Esophagus squamous epithelium (tissue), 5 donors: ENCODE measurements at places on chromosomes 6 and 20.

- H3K27me3 ChIP-seq: no peaks in the 10 kb centered on the region
- H3K4me1 ChIP-seq: peaks cover 74% of the 10 kb centered on the region
- no peak overlapping the region for H3K4me3 ChIP-seq
- H3K36me3 ChIP-seq: peaks cover 41% of the 10 kb centered on the region
- H3K27ac ChIP-seq: no peak overlapping the region
These were observed 45.8 kb downstream of the TOP1 start for GRCh38 chr20:41074441-41074840.

DNA sequence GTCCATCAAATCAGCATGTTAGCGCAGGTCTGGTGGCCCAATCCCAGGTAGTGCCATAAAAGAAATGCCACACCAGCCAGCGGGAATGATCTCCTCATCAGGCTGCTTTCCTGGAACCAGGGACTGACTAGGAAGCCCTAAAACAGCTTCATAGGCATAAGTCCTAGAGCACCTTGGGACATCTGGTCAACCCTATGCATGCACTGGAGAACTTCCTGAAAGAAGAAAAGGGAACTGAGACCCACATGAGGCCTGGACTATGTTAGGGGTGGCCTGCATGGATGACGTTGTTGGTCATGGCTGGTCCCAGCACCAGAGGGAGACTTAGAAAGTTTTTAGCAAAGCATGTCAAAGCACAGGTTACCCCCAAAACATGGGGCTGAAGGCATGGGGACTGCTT lies 7.6 kb upstream of the KCNK16 start:
- no peak for DNase-seq
- no peak overlapping the region for H3K4me3 ChIP-seq
- H3K4me1 ChIP-seq: peaks cover 7% of the 10 kb centered on the region
- no peaks in the 10 kb centered on the region for H3K36me3 ChIP-seq
- H3K27ac ChIP-seq: no peak overlapping the region
- no peaks in the 10 kb centered on the region for H3K27me3 ChIP-seq

DNA sequence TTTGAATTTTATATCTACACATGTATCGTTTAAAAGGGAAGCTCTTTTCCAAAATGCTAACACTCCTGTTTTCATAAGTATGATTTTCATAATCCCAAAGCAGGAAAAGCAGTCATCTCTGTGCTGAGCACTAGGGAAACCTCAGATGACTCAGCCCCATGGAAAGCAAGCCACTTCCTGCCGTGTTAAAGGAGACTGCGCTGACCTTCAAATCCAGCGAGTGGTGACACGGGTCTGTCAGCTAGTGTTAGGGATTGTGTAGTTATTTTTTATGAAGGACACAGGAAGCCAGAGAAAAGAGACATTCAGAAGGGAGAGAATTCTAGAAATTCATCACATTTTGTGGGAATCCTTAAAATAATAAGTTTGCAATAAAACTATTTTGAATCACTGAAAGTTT lies 57.0 kb upstream of the CD93 start:
- H3K27me3 ChIP-seq: no peaks in the 10 kb centered on the region
- H3K36me3 ChIP-seq: no peaks in the 10 kb centered on the region
- peaks cover 82% of the 10 kb centered on the region for H3K4me1 ChIP-seq
- H3K4me3 ChIP-seq: no peak overlapping the region
- H3K27ac ChIP-seq: peak overlapping the region; percentile 90

GRCh38 chr20:62597416-62598115 lies 44.7 kb upstream of the SLCO4A1 start:
- peaks cover 90% of the 10 kb centered on the region for H3K27me3 ChIP-seq
- H3K4me3 ChIP-seq: no peak overlapping the region
- H3K4me1 ChIP-seq: peaks cover 33% of the 10 kb centered on the region
- H3K27ac ChIP-seq: no peak overlapping the region
- no peak for DNase-seq
